Calu3 (cell line): ENCODE measurements at places on chromosomes 12 and 14. TPM values are rescaled to one million over a fixed set of nuclear protein-coding genes. Genes with fewer than 3 reads are reported as not detected.
A peak's percentile ranks its signal among the peaks of the same experiment; 100 is the strongest.

MYBPC1 gene
- not detected in 2 replicates for total RNA-seq

AMHR2 gene
- not detected in 2 replicates for total RNA-seq

LIN52 gene
- total RNA-seq = 9.1 and 11.2 TPM in 2 replicates

C14orf39 gene
- total RNA-seq = not detected in 2 replicates

SLC2A14 gene
- not detected in 2 replicates for total RNA-seq

BRMS1L gene
- 10.5 and 10.6 TPM in 2 replicates for total RNA-seq

CPNE6 gene
- not detected in 2 replicates for total RNA-seq

SERPINA9 gene
- not detected in 2 replicates for total RNA-seq

SAMD15 gene
- total RNA-seq = 0.52 and 1.1 TPM in 2 replicates

TGM1 gene
- 4.5 and 7.5 TPM in 2 replicates for total RNA-seq

CCDC175 gene
- total RNA-seq = not detected in 2 replicates

EGLN3 gene
- 2.7 and 3.1 TPM in 2 replicates for total RNA-seq

KCNH5 gene
- not detected in 2 replicates for total RNA-seq

NOXRED1 gene
- total RNA-seq = 1.2 and 1.6 TPM in 2 replicates

DNA sequence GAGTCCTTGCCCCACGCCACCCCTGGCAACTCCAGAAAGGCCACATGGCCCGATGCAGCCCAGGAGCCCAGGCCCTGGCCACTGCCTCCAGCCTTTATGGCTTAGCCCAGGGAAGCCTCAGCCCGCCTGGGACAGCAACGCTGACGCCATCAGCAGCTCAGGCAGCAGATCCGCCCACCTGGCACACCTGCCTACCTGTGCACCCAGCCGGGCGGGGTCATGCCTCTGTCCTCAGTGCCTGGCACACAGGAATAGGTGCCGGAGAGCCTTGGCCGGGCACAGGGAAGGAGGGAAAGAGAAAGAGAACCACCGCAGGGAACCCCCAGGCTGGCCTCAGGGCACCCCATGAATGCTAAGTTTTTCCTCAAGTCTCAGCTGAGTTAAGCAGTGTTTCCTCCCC is 21.1 kb downstream of the BEGAIN start:
- peaks cover 65% of the 10 kb centered on the region for H3K27me3 ChIP-seq
- H3K27ac ChIP-seq = no peak overlapping the region
- peaks cover 5% of the 10 kb centered on the region for H3K36me3 ChIP-seq
- H3K4me3 ChIP-seq = no peak overlapping the region
- no peaks in the 10 kb centered on the region for H3K4me1 ChIP-seq
- no peak for DNase-seq

- H3K36me3 ChIP-seq = peaks cover 5% of the 10 kb centered on the region
- no peak overlapping the region for H3K27ac ChIP-seq
- no peak overlapping the region for H3K4me3 ChIP-seq
- H3K4me1 ChIP-seq = peaks cover 10% of the 10 kb centered on the region
- no peaks in the 10 kb centered on the region for H3K27me3 ChIP-seq
Measured at GRCh38 chr14:33910435-33910834, 40.4 kb downstream of the EGLN3 start.

- H3K27me3 ChIP-seq = peaks cover 65% of the 10 kb centered on the region
- no peaks in the 10 kb centered on the region for H3K36me3 ChIP-seq
- no peak overlapping the region for H3K27ac ChIP-seq
- DNase-seq = no peak
- no peaks in the 10 kb centered on the region for H3K4me1 ChIP-seq
Measured at GRCh38 chr12:131050463-131051154, 96.9 kb downstream of the ADGRD1 start.

DNA sequence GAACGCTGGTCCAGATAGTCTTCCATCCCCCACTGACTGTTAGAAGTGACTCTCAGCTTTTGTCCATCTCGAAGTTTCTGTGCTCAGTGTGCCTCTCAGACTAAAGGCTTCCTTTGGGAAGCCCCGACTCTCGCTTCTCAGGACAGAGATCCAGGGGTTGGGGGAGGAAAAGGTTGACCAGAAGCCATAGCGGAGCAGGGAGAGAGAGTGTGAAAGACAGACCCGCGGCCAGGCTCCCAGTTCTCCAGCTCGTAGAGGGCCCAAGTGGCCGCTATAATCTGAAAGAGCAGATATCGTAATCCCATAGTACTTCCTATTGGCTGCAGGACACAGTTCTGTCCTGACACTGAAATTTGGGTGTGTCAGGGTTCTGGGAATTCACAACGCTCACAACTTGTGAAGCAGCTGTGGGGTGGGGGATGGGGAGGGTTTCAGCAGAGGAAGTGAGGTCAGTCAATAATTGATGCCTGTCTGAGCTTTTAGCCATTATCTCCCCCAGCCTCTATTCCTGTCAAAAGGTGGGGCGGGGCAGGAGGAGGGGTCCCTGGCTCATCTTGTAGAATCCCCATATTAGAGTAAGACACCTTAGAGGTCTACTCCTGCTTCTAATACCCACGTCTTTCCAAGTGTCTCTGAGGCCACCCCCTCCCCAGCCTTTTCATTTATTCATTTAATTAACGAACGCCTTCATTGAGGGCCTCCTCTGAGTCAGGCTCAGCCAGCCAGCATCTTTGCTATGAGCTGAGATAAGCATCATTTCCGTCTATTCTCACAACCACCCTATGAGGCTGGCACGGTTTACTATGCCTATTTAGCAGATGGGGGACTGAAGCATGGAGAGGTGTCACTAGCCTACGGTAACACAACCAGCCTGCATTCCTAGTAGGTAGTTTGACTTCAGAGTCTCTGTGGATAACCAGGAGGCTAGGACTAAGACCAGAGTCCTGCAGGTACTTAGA is 1.6 kb upstream of the ACVRL1 start:
- H3K27me3 ChIP-seq = peaks cover 38% of the 10 kb centered on the region
- no peak overlapping the region for H3K4me3 ChIP-seq
- no peak for DNase-seq
- H3K36me3 ChIP-seq = no peaks in the 10 kb centered on the region

GRCh38 chr12:5260086-5260485 is 171.8 kb upstream of the NTF3 start:
- H3K4me3 ChIP-seq = no peak overlapping the region
- H3K36me3 ChIP-seq = no peaks in the 10 kb centered on the region
- H3K27me3 ChIP-seq = no peaks in the 10 kb centered on the region

GRCh38 chr12:111424793-111425251 is 19.1 kb downstream of the SH2B3 start:
- H3K27ac ChIP-seq = peak overlapping the region; percentile 68
- H3K4me3 ChIP-seq = peak overlapping the region; percentile 39
- no peak for DNase-seq
- peaks cover 34% of the 10 kb centered on the region for H3K36me3 ChIP-seq
- H3K4me1 ChIP-seq = peaks cover 24% of the 10 kb centered on the region

GRCh38 chr14:103526247-103526913 is 2.6 kb upstream of the TRMT61A start:
- no peak overlapping the region for H3K4me3 ChIP-seq
- H3K4me1 ChIP-seq = peaks cover 33% of the 10 kb centered on the region
- H3K36me3 ChIP-seq = peaks cover 45% of the 10 kb centered on the region
- no peak for DNase-seq
- H3K27ac ChIP-seq = no peak overlapping the region

DNA sequence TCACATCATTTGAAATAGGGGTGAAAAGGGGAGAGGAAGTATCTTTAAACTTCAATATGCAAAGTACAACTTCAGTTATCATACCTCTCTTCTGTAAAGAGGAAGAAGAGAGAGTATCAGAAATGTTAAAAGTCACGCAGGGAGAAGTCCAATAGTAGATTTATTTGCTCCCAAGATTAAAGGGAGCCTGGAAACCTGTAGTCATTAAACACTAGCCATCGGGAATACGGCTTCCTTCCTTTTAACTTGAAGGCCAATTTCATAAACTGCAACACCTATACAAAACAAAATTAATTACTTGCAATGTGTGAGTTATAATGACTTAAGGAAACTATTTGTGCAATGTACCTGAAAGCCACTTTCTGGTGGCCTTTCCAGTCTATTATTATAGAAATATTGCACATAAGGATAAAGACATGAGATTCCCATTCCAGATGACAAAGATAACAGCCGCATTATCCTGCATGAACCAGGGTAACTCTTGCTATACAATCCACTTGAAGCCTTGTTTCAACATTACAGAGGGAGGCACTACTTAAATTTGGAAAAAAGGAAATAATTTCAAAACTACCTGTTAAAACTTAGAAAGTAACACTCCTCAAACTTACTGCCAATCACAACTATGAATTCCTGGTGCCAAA is 4.6 kb downstream of the BTG1 start:
- peak overlapping the region; percentile 99 for H3K27ac ChIP-seq
- peaks cover 10% of the 10 kb centered on the region for H3K27me3 ChIP-seq
- DNase-seq = no peak
- peaks cover 100% of the 10 kb centered on the region for H3K36me3 ChIP-seq

GRCh38 chr14:97267509-97267908 is 470.3 kb downstream of the VRK1 start:
- H3K4me3 ChIP-seq = no peak overlapping the region
- H3K4me1 ChIP-seq = no peaks in the 10 kb centered on the region
- H3K36me3 ChIP-seq = no peaks in the 10 kb centered on the region
- no peak for DNase-seq
- no peak overlapping the region for H3K27ac ChIP-seq

DNA sequence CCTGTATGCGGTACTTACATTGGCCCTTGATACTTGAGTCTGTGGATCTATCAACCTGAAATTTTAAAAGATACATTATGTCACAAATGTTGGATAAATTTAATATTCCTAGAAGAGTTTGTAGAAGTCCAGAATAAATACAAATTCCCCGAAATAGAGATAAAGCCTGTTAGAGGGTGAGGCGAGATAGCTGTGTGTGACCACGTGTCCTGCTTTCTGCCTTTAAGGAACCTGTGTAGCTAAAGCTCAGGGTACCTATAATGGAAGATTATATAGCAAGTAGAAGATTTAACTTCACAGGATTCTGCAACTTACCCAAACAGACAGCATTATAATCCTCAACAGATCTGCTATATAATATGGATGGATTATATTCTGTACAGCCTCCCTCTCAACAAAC is 58.8 kb downstream of the APPL2 start:
- no peak overlapping the region for H3K27ac ChIP-seq
- H3K27me3 ChIP-seq = no peaks in the 10 kb centered on the region
- H3K4me1 ChIP-seq = no peaks in the 10 kb centered on the region
- no peak overlapping the region for H3K4me3 ChIP-seq
- peaks cover 66% of the 10 kb centered on the region for H3K36me3 ChIP-seq

DNA sequence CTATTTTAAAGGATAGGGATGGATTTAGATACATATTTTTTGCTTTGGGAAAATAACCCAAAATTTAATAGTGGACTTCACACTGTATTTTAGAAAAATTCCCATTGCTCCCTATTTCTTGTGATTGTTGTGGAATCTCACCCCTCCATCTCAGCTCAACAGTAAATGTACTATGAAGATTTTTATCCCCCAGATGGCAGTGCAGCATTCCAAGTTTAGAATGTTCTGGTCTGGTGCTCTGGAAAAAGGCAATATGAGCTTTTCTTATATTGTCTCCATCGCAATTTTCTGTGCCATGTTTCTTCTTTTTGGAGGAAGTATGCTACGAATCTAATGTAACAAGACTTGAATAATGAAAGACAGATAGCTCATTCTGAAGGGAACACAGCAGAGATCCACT is 471.7 kb upstream of the SYT1 start:
- H3K27ac ChIP-seq = no peak overlapping the region
- DNase-seq = no peak
- H3K36me3 ChIP-seq = no peaks in the 10 kb centered on the region
- no peaks in the 10 kb centered on the region for H3K27me3 ChIP-seq
- no peak overlapping the region for H3K4me3 ChIP-seq
- no peaks in the 10 kb centered on the region for H3K4me1 ChIP-seq

- H3K27ac ChIP-seq = peak overlapping the region; percentile 32
- H3K4me1 ChIP-seq = no peaks in the 10 kb centered on the region
- H3K4me3 ChIP-seq = peak overlapping the region; percentile 78
- no peak for DNase-seq
- H3K27me3 ChIP-seq = no peaks in the 10 kb centered on the region
- peaks cover 12% of the 10 kb centered on the region for H3K36me3 ChIP-seq
Measured at GRCh38 chr14:59463787-59464485, 1.2 kb downstream of the GPR135 start.

- no peaks in the 10 kb centered on the region for H3K4me1 ChIP-seq
- H3K27me3 ChIP-seq = no peaks in the 10 kb centered on the region
- no peak overlapping the region for H3K27ac ChIP-seq
- no peak for DNase-seq
- no peaks in the 10 kb centered on the region for H3K36me3 ChIP-seq
- H3K4me3 ChIP-seq = no peak overlapping the region
Measured at GRCh38 chr14:51730098-51730497, 78.4 kb downstream of the FRMD6 start.

DNA sequence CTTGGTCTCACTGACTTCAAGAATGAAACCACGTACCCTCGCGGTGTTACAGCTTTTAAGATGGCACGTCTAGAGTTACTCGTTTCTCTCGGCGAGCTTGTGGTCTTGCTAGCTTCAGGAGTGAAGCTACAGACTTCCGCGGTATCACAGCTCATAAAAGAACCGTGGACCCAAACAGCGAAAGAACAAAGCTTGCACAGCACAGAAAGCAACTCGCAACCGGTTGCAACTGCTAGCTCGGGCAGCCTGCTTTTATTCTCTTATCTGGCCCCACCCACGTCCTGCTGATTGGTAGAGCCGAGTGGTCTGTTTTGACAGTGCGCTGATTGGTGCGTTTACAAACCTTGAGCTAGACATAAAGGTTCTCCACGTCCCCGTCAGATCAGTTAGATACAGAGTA is 4.2 kb upstream of the CLEC4C start:
- no peaks in the 10 kb centered on the region for H3K27me3 ChIP-seq
- H3K36me3 ChIP-seq = no peaks in the 10 kb centered on the region
- no peak overlapping the region for H3K27ac ChIP-seq
- no peak for DNase-seq

- H3K36me3 ChIP-seq = no peaks in the 10 kb centered on the region
- no peaks in the 10 kb centered on the region for H3K4me1 ChIP-seq
- no peak overlapping the region for H3K4me3 ChIP-seq
- H3K27ac ChIP-seq = no peak overlapping the region
- no peak for DNase-seq
- H3K27me3 ChIP-seq = peaks cover 30% of the 10 kb centered on the region
Measured at GRCh38 chr14:24325041-24325530, 9.8 kb downstream of the ADCY4 start.

- no peaks in the 10 kb centered on the region for H3K4me1 ChIP-seq
- H3K36me3 ChIP-seq = no peaks in the 10 kb centered on the region
- H3K27me3 ChIP-seq = peaks cover 12% of the 10 kb centered on the region
- no peak overlapping the region for H3K4me3 ChIP-seq
- H3K27ac ChIP-seq = no peak overlapping the region
Measured at GRCh38 chr14:37985826-37986470, 221.8 kb upstream of the SSTR1 start.

- no peaks in the 10 kb centered on the region for H3K36me3 ChIP-seq
- H3K27ac ChIP-seq = no peak overlapping the region
- H3K27me3 ChIP-seq = peaks cover 58% of the 10 kb centered on the region
- H3K4me3 ChIP-seq = no peak overlapping the region
- H3K4me1 ChIP-seq = no peaks in the 10 kb centered on the region
Measured at GRCh38 chr14:105865266-105865903, 339.0 kb downstream of the TMEM121 start.
